Placental epithelial cell (primary cell): ENCODE measurements at places on chromosomes 4 and X. TPM values are rescaled to one million over a fixed set of nuclear protein-coding genes. Genes with fewer than 3 reads are reported as not detected.

The RASGEF1B gene
- 1.3 and 2.7 TPM in 2 replicates for total RNA-seq

The ZCCHC4 gene
- total RNA-seq: 6.7 and 12.9 TPM in 2 replicates

The AP1S2 gene
- total RNA-seq: 13.0 and 24.1 TPM in 2 replicates

The KIF4A gene
- 2.7 and 4.1 TPM in 2 replicates for total RNA-seq

The ITIH6 gene
- total RNA-seq: not detected in 2 replicates

The TMEM144 gene
- total RNA-seq: 24.9 and 27.9 TPM in 2 replicates

The CHIC1 gene
- total RNA-seq: 8.6 and 15.2 TPM in 2 replicates

The KLHL2 gene
- 14.5 and 15.3 TPM in 2 replicates for total RNA-seq

The XAGE1A gene
- not detected in 2 replicates for total RNA-seq

The CRMP1 gene
- not detected in 2 replicates for total RNA-seq

The IL13RA2 gene
- total RNA-seq: 0.11 TPM in 1 of 2 replicates, not detected in the other

The TENM3 gene
- total RNA-seq: 146 and 399 TPM in 2 replicates

The PAK3 gene
- total RNA-seq: not detected in 2 replicates

The NXT2 gene
- total RNA-seq: 5.5 and 11.4 TPM in 2 replicates

The KLF3 gene
- total RNA-seq: 30.2 and 56.3 TPM in 2 replicates

The LIMCH1 gene
- 1.7 and 2.4 TPM in 2 replicates for total RNA-seq

The SPIN4 gene
- 8.2 and 10.8 TPM in 2 replicates for total RNA-seq

The F8A1 gene
- 4.3 and 7.9 TPM in 2 replicates for total RNA-seq

The F8A2 gene
- not detected in 2 replicates for total RNA-seq

The RAB28 gene
- 9.5 and 14.1 TPM in 2 replicates for total RNA-seq

The CLGN gene
- total RNA-seq: not detected in 2 replicates

The ADRA2C gene
- 0.22 and 0.39 TPM in 2 replicates for total RNA-seq

The GUCY1A1 gene
- total RNA-seq: 106 and 171 TPM in 2 replicates

The GCNA gene
- total RNA-seq: 2.3 and 4.7 TPM in 2 replicates

The F9 gene
- total RNA-seq: not detected in 2 replicates

The GRK4 gene
- total RNA-seq: 5.5 and 7.8 TPM in 2 replicates

The CFI gene
- total RNA-seq: not detected in 2 replicates

The PCDH7 gene
- 111 and 221 TPM in 2 replicates for total RNA-seq

The AKAP14 gene
- not detected in 2 replicates for total RNA-seq

The POU4F2 gene
- not detected in 2 replicates for total RNA-seq

The DMD gene
- total RNA-seq: 13.0 and 21.5 TPM in 2 replicates

The CCSER1 gene
- 20.0 and 26.9 TPM in 2 replicates for total RNA-seq

The SPINK2 gene
- not detected in 2 replicates for total RNA-seq

The SSX1 gene
- total RNA-seq: not detected in 2 replicates

The NAP1L2 gene
- total RNA-seq: under 0.01 TPM in 1 of 2 replicates, not detected in the other

The VCX3B gene
- not detected in 2 replicates for total RNA-seq

The CSAG3 gene
- total RNA-seq: not detected in 2 replicates

The SPARCL1 gene
- total RNA-seq: not detected in 2 replicates

The TIMM8A gene
- total RNA-seq: 2.8 and 3.9 TPM in 2 replicates

The BRS3 gene
- total RNA-seq: not detected in 2 replicates

The ARX gene
- not detected in 2 replicates for total RNA-seq

The GDPD2 gene
- 0.11 TPM in 1 of 2 replicates, not detected in the other for total RNA-seq

The MTNR1A gene
- not detected in 2 replicates for total RNA-seq

The PPP1R3F gene
- total RNA-seq: 6.3 and 12.6 TPM in 2 replicates

The HCCS gene
- total RNA-seq: 14.5 and 22.3 TPM in 2 replicates

The TLR3 gene
- 3.3 and 4.3 TPM in 2 replicates for total RNA-seq

The DUX4 gene
- total RNA-seq: not detected in 2 replicates

The PDE6B gene
- total RNA-seq: 4.3 and 5.0 TPM in 2 replicates

The PAGE4 gene
- not detected in 2 replicates for total RNA-seq

The CTAG1A gene
- total RNA-seq: not detected in 2 replicates

The SPANXA1 gene
- total RNA-seq: not detected in 2 replicates
